T-cell (primary cell): ENCODE measurements at places on chromosomes 4 and X. TPM values are rescaled to one million over a fixed set of nuclear protein-coding genes. Genes with fewer than 3 reads are reported as not detected.

GRCh38 chrX:123308658-123309057, 124.6 kb downstream of the GRIA3 start:
- H3K36me3 ChIP-seq = no peaks in the 10 kb centered on the region
- H3K27ac ChIP-seq = no peak overlapping the region
- H3K27me3 ChIP-seq = no peaks in the 10 kb centered on the region
- DNase-seq = no peak
- H3K4me3 ChIP-seq = no peak overlapping the region
- no peaks in the 10 kb centered on the region for H3K4me1 ChIP-seq

DNA sequence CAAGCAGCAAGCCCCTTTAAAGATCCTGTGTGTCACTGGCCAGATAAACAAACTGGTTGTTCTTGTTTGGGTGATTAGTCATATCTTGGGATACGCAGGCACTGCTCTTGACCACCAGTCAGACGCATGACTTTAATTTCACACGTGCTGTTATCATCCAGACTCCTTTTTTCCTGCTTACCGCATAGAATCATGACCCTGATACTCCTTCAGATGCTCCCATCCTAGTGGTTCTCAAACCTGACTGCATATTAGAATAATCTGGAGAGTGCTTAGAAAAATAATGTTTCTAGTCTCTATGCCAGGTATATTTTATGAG, 78.8 kb downstream of the CLDN22 start:
- DNase-seq = no peak
- H3K27ac ChIP-seq = no peak overlapping the region
- H3K4me1 ChIP-seq = no peaks in the 10 kb centered on the region

DNA sequence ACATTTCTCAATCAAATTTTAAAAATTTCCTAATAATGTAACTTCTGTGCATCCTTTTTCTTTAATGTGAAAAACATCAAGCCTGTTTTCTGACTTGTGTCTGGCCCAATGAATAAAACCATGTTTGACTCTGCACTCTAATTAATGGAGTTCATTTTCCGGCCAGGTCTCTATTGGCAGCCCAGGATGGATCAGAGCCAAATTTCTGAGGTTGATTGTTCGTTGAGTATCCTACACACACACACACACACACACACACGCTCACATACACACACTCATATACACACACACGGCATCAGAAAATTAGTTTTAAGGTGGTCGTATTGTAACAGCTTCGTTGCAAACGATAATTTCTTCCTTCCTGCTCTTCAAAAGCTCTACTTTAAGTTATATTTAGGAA, 28.9 kb upstream of the TLL1 start:
- no peak overlapping the region for H3K27ac ChIP-seq
- H3K27me3 ChIP-seq = no peaks in the 10 kb centered on the region
- no peak overlapping the region for H3K4me3 ChIP-seq
- no peak for DNase-seq

The MAGEA10 gene
- total RNA-seq = not detected
